ENCODE measurements at places on chromosomes 6 and 20. TPM values are rescaled to one million over a fixed set of nuclear protein-coding genes. Genes with fewer than 3 reads are reported as not detected.

- DNase-seq, result no peak
Observed at GRCh38 chr20:8244637-8245036, 112.6 kb downstream of the PLCB1 start.

- no peak for DNase-seq
Observed at GRCh38 chr20:37525810-37526209, 1.9 kb downstream of the BLCAP start.

TNFRSF21 gene
- total RNA-seq, result 100 TPM

PHACTR3 gene
- 34.0 TPM for total RNA-seq

TPMT gene
- 18.7 TPM for total RNA-seq

BMP2 gene
- 8.2 TPM for total RNA-seq

Data from foreskin keratinocyte (primary cell).